ENCODE measurements at places on chromosomes 16 and 17.
A peak's percentile ranks its signal among the peaks of the same experiment; 100 is the strongest.

- peak; percentile 40 for DNase-seq
These were observed 9.8 kb downstream of the OTOP3 start for GRCh38 chr17:74945543-74945942.

DNA sequence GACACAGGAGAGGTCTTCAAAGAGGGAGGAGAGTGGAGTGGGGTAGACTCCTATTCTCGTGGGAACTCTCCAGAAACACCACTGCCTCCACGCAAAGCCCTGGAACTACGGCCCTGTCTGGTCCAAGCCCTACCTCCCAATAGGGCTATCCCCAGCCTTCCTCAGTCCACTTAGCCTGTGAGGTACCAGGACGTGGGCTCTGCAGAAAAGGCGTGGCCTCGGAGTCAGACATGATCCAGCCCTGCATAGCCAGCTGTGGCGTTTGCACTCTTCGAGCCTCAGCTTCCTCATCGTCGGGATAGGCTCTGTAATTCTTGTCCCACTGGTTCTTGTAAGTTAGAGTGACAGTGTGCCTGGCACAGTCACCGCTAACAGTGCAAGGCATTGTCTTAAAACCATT, 13.8 kb downstream of the ENDOV start:
- DNase-seq, result no peak

DNA sequence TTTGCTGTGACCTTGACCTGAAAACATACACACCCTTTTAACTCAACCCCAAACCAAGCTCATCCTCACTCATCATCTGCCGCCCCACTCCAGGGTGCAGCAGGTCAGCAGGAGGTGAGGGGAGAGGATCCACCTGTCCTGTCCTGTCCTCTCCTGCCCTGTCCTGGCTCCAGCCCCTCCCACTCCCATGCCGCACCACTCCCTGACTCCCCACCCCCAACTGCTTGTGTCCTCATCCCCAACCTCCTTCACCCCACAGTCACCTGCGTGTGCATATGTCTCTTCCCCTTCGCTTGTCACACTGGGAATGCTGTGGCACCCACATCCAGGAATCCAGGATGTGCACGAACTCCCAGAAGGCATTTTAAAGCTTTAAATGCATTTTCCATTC, 15.6 kb downstream of the NGFR start:
- no peak for DNase-seq

DNA sequence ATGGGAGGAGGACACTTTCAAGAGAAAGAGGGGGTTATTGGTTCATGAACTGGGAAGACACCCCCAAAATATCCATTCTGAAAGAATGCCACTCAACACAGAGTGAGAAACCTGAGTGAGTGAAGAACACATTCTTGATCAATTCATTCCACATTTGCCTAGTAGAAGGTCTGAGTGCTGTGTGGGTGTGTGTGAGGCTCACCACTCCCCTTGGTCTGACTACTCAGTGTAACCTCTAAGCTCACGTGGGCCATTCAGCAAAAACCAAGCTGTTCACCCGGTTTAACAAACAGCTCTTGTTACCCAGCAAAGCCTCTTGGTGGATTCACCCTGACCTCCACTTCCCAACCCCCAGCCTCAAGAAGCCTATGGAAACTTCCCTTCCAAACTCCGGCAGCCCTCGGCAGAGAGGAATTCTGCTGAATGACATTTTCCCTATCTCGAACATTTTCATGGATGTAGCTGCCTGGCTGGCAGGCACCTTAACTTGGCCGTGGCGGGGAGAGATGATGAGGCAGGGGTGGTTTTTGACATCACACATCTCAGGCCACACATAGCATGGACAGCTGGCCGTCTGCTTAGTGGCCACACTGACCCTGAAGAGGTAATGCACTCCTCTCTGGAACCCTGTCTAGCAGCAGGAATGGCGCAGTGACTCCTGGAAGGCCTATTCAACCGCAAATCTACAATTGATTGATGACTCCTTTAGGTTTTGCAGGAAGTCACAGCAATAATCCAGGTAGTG, 11.6 kb downstream of the ST6GALNAC1 start:
- DNase-seq, result no peak

DNA sequence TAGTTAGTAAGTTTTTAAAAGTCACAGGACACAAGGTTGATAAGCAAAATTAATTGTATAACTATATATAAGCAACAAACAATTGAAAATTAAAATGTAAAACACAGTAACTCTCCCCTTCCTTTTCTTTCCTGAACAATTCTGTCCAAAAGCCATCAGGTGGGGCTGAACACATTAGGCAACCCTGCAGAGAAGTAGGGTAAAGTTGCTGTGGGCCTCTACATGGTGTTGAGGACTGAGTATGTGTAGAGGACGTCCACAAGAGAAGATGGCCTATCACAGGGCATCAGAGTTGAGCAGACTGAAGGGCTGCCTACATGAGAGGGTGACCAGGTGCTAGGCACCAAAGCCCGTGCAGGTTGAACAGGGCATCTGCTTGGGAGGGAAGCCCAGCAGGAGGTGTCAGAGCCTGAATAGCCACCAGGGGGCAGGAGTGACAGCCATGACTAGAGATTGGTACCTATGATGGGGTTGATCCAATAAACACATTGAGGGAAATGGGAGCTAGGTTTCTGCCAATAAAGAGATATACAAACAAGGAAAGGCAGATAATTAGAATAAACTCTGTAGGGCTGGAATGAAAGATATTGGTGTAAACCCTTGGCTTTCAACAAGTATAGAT, 415.1 kb downstream of the NPIPA8 start:
- DNase-seq, result peak; percentile 17

DNA sequence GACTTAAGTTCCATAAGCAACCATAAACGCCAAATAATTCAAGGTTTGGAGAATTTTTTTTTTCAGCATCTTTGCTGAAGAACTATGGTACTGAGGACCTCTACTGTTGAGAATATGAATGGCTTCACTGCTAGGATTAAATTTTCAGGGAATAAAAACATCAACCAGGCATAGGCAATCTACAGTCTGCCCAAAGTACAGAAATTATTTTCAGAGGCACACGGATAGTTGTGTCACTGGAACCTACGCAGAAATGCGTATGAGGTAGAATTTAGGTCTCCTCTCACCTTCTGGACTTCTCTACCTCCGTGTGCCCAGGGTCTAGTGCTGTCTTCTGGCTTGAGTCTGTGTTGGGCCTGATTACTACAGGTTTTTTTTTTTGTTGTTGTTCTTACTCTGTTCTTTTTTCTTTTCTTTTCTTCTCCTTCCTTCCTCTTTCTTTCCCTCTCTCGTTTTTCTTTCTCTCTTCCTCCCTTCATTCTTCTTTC, 39.7 kb downstream of the NACA2 start:
- no peak for DNase-seq

DNA sequence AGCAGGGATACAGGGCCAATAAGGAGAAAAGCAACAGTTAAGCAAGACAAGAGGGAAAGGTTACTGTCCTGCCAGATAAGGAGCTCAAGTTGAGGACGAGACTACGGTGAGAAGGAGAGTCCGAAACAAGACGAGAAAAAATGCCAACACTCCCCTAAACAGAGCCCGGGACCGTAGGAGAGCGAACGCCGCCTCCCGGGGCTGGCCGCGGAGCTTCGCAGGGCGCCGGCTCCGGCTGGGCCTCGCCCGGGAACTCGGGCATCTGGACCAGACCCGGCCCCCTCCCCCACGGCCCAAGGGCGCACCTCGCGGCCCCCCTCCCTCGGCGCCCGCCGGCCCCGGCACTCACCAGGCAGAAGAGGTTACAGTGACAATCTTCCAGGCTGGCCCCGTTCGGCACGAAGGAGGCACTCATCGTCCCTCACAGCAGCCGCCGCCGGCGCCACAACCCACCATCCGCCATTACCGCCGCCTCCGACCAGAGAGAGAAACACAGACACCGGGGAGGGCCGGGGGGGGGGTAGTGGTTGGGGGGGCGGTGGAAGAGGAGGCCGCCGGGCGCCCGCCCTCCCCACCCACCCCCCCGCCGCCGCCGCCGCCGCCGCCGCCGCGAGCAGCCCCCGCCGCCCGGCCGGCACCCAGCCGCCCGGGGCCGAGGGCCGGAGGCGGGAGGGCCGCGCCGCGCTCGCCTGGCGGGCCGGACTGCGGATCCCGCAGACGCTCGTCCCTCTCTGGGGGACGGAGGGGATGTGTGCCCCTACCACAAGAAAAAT, at the start of gene MED13:
Gene MED13, minus strand, starts transcription at position 488 of the 773 bp plus-strand sequence. Its CDS starts 73 bp downstream, at position 415.
- DNase-seq, result no peak

GRCh38 chr17:12077773-12078172, 57.1 kb downstream of the MAP2K4 start:
- DNase-seq, result no peak

GRCh38 chr16:28167221-28167620, 44.5 kb downstream of the XPO6 start:
- DNase-seq, result no peak

- no peak for DNase-seq
These were observed 1.8 kb upstream of the ENPP7 start for GRCh38 chr17:79728908-79729471.

DNA sequence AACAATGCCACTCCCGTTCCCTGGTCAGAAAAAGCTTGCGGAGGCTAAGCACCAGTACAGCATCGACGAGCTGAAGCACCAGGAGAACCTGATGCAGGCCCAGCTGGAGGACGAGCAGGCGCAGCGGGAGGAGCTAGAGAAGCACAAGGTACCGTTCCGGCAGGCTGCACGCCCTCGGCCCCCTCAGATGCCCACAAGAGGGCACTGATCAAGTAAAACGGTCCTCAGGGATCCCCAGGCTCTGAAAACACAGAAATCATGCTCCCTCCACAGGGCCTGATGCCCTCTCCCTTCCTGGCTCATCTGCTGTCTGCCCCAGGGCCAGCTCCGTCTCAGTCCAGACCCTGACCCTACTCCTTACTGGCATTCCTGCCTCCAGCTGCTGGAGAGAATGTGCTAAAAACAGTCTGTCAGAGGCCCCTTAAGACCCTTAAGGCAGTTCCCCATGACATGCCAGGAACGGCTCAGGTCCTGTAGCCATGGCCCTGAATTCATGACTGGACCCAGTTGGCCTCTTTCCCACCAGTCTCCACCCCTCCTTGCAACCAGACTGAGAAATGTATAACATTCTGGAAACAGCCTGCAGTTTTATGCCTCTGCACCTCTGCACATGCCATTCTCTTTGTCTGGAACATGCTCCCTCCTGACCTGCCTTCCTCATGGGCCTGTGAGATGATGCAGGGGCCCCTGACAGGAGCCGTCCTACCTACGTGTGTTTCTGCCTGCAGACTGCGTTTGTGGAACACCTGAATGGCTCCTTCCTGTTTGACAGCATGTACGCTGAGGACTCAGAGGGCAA, 21.8 kb downstream of the DRC3 start:
- no peak for DNase-seq

- no peak for DNase-seq
These were observed 209.9 kb downstream of the ZFHX3 start for GRCh38 chr16:72837846-72838585.

DNA sequence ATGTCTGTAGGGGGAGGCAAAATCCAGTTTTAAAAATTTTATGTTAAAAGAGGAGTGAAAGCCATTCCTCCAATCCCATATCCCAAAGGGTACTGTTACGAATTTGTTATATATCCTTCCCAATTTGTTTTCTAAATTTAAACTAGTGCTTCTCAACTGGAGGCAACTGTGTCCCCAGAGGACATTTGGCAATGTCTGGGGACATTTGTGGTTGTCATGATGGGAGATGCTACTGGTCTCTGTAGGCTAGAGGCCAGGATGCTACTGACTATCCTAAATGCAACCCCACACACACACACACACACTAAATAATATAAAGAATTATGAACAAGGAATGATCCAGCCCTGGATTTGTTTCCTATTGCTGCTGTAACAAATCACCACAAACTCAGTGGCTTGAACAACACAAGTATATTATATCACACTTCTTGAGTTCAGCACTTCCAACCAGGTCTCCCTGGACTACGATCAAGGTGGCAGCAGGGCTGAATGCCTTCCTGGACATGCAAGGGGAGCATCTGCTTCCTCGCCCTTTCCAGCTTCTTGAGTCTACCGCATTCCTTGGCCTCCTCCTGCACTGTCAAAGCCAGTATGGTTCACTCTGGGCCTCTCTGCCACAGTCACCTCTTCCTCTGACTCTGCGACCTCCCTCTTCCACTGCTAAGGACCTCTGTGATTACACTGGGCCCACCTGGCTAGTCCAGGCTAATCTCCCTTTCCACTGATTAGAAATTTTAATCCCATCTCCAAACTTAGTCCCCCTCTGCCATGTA, 30.1 kb downstream of the ARHGAP17 start:
- DNase-seq, result no peak

GRCh38 chr16:46916980-46917379, 32.8 kb downstream of the GPT2 start:
- no peak for DNase-seq

- no peak for DNase-seq
These were observed 73.1 kb downstream of the CEP95 start for GRCh38 chr17:64579917-64580316.

GRCh38 chr17:80927791-80928216, 63.8 kb upstream of the CHMP6 start:
- DNase-seq, result no peak
